ENCODE measurements at places on chromosomes 13 and 19. TPM values are rescaled to one million over a fixed set of nuclear protein-coding genes. Genes with fewer than 3 reads are reported as not detected.

C19orf18 gene
- total RNA-seq = not detected

- no peak for DNase-seq
Observed at GRCh38 chr19:10756791-10757190, 38.9 kb downstream of the DNM2 start.

DNA sequence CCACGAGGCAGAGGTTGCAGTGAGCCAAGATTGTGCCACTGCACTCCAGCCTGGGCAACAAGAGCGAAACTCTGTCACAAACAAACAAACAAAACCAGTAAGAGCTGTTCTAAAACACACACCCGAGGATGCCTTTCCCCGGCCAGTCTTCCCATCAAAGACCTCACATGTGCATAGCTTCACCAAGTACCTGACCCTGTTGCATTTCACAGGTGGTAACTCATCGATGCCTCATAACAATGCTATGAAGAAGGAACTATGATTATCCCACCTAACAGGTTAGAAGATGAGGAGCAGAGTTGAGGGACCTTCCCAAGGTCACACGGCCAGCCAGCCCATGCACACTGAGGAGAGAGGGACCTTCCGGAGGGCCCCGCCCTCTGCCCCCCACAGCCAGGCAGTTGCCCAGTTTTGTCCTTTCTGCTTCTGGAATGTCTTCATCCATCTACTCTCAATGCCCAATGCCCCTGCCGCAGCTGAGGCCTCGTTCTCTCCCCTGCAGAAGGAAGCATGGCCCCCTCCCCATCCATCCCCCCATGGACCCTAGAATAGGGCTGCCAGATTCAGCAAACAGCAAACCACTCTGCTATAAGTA, 16.8 kb upstream of the LENG8 start:
- peak; percentile 45 for DNase-seq

ZIC2 gene
- total RNA-seq = 0.16 TPM

Measured in HT-29 (cell line).